Stimulated activated CD8-positive, alpha-beta memory T cell treated with anti-CD3 and anti-CD28 coated beads, Interleukin-12 subunit alpha, Interleukin-12 subunit beta, amount 100 ng/mL, for 4 hours (primary cell): ENCODE measurements at places on chromosomes 2 and 18.

GRCh38 chr2:115652652-115653051 is 1210.2 kb downstream of the DPP10 start:
- DNase-seq: no peak

DNA sequence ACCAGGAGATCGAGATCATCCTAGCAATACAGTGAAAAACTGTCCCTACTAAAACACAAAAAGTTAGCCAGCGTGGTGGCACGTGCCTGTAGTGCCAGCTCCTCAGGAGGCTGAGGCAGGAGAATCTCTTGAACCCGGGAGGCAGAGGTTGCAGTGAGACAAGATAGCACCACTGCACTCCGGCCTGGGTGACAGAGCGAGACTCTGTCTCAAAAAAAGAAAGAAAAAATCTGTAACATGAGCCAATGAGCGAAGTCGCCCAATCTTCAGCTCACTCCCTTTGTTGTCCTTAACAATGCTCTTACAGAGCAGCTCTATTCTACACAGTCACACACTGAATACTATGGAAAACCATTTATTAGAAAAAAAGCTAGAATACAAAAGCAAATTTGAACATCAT is 22.0 kb downstream of the FAM98A start:
- no peak for DNase-seq

DNA sequence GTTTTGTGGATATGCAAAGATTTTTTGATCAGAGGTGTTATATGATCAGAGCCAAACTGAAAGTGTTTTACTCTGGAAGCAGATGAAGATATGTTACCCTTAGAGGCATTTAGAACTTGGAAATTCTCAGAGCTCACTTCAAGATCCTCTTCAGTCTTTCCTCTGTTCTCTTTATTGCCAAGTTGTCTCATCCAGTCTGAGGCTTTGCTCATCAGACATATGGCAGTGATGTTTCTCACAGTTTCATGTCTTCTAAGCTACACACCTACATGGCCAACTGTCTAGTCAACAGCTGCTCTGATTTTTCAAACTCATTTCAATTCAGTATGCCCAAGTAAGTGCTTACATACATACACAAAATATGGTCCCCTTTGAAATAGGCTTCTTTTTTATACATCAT is 1504.3 kb upstream of the PIK3C3 start:
- no peak for DNase-seq

GRCh38 chr2:130827502-130828251 is 9.0 kb upstream of the ARHGEF4 start:
- DNase-seq: no peak

DNA sequence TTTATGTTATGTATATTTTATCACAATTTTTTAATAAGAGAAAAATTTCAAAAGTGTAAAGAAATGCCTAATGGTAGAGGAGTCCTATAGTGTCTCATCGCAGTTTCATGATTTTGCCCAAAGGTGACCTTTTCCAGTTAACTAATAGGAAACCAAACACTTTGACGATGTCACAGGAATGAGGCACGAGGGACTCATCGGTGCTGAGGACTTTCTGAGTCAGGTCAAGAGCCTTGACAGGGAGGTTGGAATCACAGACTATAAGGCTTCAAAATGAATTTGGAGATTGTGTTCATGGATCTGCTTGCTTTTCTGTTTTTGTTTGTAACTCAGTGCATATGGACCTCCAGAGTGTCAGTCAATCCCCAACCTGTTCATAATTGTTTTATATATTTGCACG is 15.1 kb upstream of the RTTN start:
- no peak for DNase-seq

DNA sequence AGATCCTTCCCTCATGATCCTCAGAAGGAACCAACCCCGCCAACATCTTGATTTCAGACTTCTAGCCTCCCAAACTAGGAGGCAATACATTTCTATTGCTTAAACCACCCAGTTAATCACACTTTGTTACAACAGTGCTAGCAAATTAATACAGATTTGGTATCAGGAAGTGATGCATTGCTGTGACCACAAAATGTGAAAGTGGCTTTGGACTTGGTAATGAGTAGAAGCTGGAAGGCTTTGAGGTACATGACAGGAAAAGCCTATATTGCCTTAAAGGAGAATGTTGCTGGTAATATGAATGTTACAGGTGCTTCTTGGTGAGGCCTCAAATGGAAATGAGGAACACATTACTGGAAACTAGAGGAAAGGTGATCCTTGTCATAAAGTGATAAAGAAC is 260.3 kb downstream of the SATB2 start:
- no peak for DNase-seq

- no peak for DNase-seq
Measured at GRCh38 chr18:46297124-46297523, 192.9 kb downstream of the HAUS1 start.

- DNase-seq: no peak
Measured at GRCh38 chr2:64769392-64770044, 115.8 kb upstream of the SERTAD2 start.

DNA sequence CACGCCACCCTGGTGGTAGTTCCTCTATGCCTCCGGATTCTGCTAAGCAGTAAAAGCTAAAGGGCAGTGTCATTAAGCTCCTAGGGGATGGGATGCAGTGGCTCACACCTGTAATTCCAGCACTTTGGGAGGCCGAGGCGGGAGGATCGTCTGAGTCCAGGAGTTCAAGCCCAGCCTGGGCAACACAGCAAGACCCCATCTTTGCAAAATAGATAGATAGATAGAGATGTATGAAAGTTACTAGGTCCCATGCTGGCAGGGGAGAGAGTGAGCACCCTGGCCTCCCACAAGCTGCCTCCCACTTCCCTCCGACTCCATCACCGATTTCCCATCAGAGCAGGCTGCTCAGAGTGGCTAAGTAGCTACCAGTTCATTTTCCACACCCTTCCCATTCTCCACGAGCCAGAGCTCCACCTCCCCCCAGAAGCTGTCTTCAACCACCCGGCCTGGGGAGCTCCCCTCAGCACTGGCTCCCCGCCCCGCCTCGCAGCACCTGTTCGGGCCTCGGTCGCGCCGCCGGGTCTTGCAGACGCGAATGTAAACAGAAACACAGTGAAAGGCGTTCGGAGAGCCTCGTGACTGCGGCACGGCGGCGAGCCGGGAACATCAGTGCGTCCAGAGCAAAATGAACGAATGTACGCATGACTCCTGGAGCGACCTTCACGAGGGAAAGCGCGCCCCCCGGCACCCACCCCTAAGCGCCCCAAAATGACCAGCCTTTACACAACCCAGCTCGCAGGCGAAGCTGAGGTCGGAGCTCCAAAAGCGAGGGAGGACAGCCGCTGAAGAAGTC is 598 bp upstream of the CEP68 start:
- DNase-seq: no peak

- DNase-seq: no peak
Measured at GRCh38 chr2:48315896-48316194, 214.1 kb upstream of the STON1 start.

DNA sequence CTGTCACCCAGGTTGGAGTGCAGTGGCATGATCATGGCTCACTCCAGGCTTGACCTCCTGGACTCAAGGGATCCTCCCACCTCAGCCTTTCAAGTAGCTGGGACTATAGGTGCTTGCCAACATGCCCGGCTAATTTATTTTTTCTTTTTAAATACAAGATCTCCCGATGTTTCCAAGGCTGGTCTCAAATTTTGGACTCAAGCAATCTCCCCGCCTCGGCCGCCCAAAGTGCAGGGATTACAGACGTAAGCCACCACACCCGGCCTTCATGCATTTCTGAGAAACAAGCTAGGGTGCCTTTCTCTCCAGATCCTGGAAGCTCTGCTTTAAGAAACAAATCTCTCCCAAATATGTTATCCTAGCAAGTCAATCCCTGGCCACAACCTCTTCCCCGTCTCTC is 234.1 kb downstream of the FBXO15 start:
- DNase-seq: no peak

DNA sequence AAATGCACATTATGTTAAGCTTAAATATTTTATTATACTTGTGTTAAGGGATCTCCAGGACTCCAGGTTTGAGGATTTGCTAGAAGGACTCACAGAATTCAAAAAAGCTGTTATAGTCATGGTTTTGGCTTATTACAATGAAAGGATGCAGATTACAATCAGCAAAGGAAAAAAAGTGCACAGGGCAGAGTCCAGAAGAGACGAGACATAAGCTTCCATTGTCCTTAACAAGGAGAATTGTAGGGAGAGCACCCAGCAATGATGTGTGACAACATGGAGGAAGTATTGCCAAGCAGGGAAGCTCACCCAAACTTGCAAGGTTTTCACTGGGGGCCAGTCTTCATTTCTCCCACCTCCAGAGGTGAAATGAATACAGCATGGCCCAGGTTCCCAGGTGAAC is 12.8 kb upstream of the MYO5B start:
- DNase-seq: no peak

GRCh38 chr2:187994464-187995331 is 297.0 kb upstream of the GULP1 start:
- no peak for DNase-seq

DNA sequence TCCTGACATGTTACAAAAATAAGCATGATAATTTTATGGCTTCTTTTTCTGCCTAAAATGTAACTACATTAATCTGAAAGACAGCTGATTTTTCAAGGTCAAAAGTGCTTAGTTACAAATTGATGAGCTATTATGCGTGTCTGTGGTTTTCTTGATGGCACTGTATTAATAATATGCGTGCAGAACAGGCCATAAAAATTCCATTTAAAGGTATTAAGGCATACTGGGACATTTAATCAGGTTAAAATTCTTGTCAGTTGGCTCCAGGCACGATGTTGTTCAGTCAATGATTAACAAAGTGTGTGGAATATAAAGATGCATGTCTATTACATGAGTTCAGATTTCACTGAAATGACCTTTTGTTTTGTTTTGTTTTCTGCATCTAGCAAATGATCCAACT is 420.1 kb upstream of the ZNF804A start:
- no peak for DNase-seq

DNA sequence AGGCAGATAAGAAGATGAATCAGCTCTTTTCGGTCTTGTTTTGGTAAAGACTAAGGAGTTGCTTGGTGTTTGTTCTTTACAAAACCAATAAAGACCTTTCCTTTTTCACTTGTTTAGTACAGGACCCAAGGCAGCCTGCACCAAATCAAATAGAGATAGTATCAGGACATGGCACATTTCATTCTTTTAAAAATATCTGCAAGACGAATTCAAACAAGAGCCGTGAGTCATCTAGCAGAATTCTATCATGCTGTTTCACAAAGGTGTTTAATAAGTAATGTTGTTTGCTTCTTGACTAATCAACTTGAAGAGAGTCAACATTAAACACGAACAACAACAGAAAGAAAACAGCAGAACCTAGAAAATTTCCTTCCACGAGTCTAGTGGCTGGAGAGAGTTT is 102.8 kb upstream of the TTN start:
- DNase-seq: no peak

DNA sequence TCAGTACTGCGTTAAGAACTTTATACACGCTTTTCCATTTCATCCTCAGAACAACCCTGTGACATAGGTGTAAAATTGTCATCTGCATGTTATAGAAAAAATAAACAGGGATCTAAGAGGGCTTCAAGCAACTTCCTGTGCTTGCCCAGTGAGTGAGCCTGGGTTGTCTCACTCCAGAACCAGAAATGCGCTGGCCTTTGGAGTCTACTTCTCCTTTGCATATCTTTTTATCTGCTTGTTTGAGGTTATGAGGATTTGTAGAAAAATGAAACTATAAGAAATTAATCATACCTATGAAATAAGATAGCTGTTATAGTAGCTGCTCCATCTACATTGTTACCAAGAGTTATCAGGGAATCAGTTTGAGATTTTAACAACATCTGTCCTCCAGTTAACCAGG is 55.3 kb upstream of the CABYR start:
- DNase-seq: no peak

DNA sequence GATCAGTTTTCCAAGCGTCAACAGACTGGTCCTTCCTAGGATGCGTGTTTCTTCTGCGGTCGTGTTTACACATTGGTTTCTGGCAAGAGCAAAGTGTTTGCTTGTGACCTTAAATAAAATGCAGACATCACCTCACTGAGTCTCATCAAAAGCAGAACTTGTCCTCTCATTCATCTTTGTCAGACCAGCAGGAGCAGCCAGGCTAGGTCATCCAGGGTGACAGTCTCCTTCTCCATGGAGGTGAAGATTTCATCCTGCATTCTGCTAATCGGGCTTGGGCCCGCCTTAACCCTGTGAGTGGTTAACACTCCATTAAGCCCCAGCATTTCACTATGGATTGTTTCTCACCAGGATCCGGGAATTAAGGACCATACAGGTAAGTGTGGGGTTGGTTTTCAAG is 64.2 kb upstream of the PID1 start:
- no peak for DNase-seq

DNA sequence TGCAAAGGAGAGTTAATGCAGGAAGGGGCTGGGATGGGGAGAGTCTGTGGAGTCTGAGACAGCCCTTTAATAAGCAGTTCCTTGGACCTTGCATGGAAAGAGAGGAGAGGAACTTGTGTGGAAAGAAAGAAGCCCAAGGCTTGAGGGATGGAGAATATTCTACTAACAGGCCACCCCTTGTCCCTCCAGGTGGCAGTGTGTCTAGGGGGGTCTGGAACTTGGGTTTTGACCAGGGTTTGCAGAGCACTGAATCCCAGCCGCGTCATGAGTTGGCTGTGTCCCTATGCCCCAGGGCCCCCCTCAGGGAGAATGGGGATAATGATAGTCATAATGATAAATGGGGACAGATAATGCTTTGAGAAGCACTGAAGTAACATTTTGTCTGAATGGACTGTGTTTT is 15.0 kb downstream of the TCF7L1 start:
- no peak for DNase-seq

GRCh38 chr2:156800781-156801361 is 364.7 kb downstream of the GPD2 start:
- no peak for DNase-seq

GRCh38 chr2:126811101-126811500 is 87.6 kb upstream of the TEX51 start:
- no peak for DNase-seq

GRCh38 chr2:144631636-144632035 is 111.7 kb upstream of the ZEB2 start:
- no peak for DNase-seq

GRCh38 chr18:21450503-21450902 is 150.0 kb downstream of the ESCO1 start:
- no peak for DNase-seq

- DNase-seq: no peak
Measured at GRCh38 chr2:100145893-100146656, 3.7 kb upstream of the AFF3 start.

DNA sequence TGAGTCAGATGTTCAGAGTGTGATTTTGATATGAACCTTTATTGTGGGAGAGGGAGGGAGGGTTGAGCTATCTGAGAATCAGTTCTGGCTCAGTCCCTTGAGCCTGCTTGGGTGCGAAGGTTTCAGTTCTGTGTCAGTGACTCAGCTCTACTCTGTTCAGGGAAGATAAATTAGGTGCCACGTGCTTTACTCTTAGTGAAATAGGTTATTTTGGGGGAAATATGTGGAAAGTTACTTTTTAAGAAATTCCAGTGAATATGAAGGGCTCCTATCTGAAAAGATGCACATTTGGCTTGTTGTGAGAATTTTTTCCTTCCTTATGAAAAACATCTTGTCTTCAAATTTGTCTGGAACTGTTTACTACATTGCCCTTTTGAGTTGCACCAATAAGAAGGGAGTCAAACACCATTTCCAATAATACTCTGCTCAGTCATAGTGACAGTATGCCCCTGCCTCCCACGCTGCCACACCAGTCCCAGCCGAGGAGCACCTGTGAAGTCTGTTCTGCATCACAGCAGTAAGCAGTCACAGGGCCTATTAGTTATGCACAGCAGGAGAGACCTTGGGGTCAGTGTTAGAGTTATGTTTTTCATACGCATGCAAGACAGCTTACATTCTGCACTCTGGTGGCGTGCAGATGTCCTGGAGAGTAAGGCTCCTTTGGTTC is 32.8 kb upstream of the DNAH7 start:
- DNase-seq: no peak

GRCh38 chr2:144078802-144079724 is 440.9 kb downstream of the ZEB2 start:
- DNase-seq: no peak

GRCh38 chr2:100269889-100270288 is 52.4 kb downstream of the LONRF2 start:
- no peak for DNase-seq
